ENCODE measurements at places on chromosomes 2 and 18.

DNA sequence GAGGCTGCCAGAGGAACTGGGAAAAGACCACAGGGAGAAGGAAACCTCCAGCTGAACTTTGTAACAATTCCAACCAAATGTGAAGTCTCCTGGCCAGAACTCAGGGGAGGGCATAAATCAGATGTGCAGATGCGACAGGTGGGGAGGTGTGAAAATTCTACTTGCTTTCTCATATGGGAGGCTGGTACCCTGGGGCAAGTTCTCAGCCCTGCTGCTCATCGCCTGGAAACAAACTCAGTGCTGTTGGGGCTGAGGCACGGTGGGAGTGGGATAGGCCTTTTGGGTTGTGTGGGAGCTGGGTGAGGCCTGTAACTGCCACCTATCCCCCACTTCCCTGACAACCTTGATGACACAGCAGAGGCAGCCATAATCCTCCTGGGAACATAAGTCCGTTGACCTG lies 179.6 kb downstream of the ASB1 start:
- no peak for DNase-seq

DNA sequence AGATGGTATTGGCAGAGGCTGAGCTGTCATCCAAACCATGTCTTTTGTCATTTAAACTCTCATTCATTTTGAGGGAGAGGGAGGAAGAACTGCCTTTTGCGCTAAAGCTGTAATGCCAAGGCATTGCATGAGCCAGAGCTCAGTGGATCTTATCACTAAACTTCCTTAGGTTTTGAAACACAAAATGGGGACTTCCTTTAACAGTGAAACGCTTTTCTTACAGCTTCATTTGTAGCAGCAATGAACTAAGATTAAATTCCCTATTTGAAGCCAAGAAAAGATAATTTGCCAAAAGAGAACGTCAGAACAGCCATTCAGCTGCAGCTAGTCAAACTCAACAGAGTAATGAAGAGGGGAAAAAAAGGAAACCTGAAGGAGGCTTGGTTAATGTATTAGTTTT lies 143.5 kb upstream of the MMADHC start:
- DNase-seq: no peak

DNA sequence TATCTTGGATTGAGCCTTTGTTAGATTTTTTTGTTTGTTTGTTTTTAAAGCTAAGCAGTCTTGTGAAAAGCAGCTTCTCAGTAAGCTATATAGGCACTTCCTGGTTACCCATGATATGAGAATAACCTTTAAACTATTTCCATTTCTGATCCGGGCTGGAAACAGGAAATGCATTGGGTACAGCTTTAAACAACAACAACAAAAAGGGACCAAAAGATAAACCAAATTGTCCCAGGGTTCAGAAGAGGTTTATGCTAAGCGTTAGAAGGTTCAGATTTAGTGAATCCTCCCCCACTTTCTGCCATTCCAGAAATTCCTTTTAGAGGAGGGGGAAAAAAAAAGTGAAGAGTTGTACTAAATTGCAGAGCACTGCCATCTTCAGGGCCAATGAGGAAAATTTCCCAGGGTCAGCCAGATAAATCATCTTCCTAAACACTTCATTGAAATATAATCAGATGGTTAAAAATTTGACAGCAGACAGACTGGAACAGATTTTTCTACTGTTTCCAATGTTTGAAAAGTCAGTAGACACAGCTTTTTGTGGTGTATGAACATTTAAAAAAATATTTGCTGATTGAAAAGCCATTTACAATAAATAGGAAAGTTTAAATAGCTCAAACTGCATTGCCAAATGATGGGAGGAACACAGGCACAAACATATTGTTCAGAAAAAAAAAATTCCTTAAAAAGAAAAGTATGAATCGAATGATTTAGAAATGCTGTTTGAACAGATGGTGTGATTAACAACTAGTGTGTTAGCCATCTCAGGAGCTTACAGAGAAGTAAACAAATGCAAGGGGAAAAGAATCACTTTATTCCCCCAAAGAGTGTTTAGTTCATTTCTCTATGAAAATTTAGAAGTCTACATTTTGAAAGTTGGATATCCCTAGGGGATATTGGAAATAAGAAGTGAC lies 189.9 kb upstream of the TANK start:
- no peak for DNase-seq

GRCh38 chr2:210169516-210170195 lies 1.6 kb downstream of the KANSL1L start:
- no peak for DNase-seq

GRCh38 chr2:16023506-16024360 lies 83.4 kb downstream of the MYCN start:
- no peak for DNase-seq

DNA sequence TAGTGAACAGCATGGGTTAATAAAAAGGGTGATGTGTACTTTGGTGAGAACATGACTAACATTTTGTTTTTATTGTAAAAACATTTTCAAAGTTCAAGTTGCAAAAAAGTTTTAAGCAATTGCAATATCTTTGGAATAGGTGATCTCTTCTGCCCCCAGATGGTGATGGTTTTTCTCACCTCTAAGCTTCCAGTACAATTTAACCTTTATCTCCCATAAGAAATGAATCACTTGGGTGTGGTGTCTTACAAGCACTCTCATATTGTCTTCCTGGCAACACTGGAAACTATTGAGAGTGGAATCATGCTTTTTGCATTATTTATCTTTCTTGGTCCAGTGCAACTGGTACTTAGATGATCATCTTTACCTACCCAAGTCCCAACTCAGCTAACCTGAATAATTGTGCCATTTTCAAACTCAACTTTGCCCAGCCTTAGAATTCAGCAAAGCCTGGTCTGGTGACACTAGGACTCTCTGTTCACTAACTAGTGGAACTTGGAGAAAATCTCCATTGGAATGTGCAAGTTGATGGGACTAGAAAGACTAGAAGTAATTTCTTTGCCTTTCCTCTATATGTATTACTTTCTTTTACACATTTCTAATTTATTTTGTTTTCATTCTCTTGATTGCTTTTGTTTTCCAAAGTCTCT lies 964.7 kb upstream of the ZEB2 start:
- DNase-seq: no peak

GRCh38 chr2:37575780-37576179 lies 95.7 kb downstream of the CDC42EP3 start:
- DNase-seq: no peak

- no peak for DNase-seq
Measured at GRCh38 chr2:22247466-22247865, 1123.7 kb downstream of the TDRD15 start.

DNA sequence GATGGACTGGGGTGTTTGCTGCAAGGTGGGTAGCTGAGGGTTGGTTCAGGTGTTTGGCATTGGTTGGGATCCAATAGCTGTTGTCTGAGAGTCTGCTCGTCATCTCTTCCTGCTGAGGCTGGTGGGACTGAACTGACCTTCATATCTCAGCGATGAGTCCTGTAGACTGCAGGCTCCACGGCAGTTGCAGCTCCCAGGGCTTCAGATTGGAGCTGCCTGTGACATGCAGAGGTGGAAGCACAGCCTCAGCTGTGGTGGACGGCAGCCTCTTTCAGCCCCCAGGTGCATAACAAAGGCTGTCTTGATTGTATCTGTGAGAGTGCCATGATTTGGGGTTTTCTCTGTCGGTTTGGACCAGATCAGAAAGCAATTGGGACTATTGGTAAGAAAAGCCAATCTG lies 3.9 kb upstream of the IL1R2 start:
- no peak for DNase-seq

DNA sequence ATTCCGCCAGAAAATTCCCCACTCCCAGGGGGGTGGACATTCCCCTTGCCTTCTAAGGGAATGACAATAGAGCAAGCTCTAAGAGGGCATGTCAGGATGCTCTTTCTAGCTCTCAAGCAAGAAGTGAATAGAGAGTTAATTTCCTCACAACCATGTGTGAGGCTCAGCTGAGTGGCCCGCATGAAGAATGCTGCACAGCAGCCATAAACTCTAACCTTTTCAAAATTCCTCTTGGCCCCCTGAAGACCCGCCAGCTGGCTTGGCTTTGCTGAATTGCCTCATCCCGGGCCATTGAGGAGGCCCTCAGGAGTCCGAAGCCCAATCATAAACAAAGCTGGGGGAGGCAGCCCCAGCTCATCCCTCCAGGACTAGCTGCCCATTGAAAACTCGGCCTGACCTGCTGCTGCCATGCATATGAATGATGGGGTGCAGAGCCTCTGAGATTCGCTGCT lies 38.2 kb downstream of the NRP2 start:
- no peak for DNase-seq

- no peak for DNase-seq
Measured at GRCh38 chr2:88069117-88069516, 1.5 kb downstream of the SMYD1 start.

DNA sequence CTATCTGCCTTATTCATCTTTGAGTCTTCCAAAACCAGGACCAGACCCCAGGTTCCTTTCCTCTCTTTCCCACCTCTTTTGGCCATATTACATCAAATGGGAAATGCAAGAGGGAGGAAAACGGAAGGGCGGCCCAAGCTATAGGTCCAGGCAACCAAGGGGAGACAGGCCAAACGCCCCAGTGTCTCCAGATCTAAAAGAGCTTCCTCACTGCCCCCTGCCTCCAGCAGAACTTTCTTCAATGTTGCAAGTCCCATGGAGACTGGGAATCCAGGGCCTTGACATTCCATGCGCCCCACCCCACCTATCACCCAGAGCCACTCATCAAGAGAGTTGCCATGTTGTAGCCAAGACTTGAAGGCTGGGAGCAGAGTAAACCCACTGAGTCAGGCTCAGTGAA lies 15.4 kb downstream of the TNS1 start:
- DNase-seq: no peak

DNA sequence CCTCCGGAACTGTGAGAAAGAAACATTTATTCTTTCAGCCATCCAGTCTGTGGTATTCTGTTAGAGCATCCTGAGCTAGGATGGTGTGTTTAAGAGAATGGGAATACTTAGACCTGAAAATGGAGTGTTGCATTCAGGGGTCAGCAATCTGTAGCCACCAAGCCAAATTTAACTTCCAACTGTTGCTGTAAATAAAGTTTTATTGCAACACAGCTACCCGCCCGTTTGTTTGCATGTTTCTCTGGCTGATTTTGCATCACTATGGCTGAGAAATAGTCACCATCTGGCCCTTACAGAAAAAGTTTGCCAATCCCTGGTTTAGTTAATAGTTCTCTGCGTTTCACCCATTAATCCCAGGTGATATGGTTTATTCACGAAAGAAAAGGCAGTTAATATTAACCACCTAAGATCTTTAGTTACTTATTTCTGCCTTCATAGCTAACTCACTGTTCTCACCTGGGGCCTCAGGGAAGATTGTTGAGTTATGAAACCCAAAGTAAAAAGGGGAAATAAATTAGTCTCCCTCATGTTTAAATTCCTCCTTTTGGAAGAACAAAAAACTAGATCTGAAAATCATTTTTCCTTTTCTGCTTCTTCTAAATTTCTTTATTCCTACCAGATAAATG lies 9.5 kb upstream of the CYS1 start:
- DNase-seq: no peak

- peak; percentile 62 for DNase-seq
Measured at GRCh38 chr2:223613017-223613950, 11.1 kb upstream of the SCG2 start.

GRCh38 chr18:59517446-59518165 lies 158.5 kb upstream of the LMAN1 start:
- DNase-seq: no peak

DNA sequence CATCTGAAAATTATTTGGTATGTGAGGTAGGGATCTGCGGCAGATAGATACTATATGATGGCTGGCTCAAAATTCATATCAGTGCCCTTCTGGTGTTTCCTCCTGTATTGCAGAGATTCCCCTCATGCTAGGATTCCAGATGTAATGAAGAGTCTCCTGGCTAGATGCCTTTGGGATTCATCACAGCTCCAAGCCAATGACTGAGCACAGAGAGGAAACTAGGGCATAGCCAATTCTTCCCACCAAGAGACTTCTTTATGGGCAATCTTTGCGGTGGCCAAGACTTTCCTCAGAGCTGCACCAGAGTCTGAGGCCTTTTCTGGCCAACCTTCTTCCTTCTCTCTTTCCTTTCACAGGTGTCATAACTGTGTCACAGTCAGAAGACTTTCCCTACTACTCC lies 25.5 kb upstream of the CIB4 start:
- DNase-seq: no peak

GRCh38 chr2:237487496-237487895 lies 445 bp downstream of the MLPH start:
- no peak for DNase-seq

DNA sequence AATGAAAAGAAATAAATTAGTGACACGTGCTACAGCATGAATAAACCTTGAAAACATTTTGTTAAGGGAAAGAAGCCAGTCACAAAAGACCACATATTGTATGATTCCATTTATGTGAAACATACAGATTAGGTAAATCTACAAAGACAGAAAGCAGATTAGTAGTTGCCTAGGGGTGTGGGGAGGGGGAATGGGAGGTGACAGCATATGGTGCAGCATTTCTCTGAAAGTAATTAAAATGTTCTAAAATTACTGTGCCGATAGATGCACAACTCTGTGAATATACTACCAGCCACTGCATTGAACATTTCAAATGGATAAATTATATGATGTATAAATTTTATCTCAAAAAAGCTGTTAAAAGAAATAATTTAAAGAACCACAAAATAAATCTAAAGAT lies 161.0 kb downstream of the TRIB2 start:
- DNase-seq: no peak

- no peak for DNase-seq
Measured at GRCh38 chr2:42938671-42939370, 146.4 kb upstream of the HAAO start.

DNA sequence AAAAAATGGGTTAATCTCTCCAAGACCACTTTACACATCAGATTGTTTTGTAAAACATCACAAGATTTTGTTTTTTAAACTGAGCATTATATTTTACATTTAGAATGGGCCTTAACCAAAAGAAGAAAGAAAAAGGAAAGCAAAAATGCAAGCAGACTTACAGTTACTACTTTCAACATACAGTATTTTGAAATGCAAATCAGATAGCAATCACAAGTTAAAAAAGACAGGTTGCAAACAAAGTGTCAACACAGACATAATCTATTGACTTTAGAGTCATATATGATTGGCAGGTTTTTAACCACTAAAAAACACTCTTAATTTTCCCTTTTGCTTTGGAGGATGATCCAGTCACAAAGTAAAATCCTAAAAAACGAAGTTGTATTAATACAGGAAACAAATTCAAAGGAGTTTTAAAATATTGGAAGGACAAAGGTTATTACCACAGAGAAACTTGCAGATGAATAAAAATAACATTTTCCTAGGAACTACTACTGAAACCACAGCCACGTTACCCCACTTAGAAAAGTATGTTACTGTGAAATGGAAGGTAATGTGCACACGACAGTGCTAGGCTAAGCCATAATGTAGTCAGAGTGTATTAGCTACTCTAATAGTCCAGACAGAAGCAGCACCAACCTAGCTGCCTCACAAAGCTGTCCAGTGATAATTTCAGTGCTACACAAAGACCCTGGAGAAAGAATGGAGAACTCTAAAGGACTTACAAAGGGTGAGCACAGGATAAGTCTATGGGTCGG lies 22.9 kb downstream of the DARS1 start:
- DNase-seq: no peak

DNA sequence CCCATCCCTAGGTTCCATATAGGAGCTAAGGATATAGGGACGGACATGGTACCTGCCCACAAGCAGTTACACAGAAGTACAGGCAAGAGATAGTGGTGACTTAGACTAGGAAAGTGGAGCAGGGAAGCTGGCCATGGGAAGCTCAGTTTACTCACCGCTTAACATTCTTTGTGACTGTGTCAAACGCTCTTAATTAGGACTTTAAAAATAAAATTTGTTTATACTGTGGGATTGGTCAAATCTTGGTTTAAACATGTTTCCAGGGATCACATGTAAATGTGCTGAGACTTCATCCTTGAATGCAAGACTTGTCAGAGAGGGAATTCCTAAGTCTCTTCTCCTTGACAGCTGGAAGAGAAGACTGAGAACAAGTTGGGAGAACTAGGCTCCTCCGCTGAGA lies 107.3 kb downstream of the MTCL1 start:
- DNase-seq: no peak

Data from NCI-H1930 (cell line).